GM18507 (cell line): ENCODE measurements at places on chromosomes 5 and 9.

- DNase-seq: no peak
Observed at GRCh38 chr9:74838351-74838750, 49.4 kb downstream of the TRPM6 start.

DNA sequence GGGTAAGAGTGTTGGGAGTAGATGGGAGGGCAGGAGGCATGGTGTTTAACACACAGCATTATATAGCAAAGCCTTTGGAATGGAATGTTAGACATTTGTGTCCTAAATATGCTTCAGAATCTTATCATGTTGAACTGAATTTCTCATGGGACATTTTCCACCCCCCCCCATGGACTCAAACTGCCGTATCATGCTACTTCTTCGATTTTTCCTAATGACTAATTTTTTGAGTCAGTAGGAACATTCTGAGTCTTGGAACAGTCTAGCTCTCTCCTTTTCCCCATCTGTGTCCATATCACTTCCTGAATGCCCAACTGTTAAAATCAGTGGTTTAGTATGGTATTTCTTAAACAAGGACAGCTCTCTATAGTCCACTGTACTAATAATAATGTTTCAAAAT lies 380.6 kb downstream of the TLE4 start:
- DNase-seq: no peak

DNA sequence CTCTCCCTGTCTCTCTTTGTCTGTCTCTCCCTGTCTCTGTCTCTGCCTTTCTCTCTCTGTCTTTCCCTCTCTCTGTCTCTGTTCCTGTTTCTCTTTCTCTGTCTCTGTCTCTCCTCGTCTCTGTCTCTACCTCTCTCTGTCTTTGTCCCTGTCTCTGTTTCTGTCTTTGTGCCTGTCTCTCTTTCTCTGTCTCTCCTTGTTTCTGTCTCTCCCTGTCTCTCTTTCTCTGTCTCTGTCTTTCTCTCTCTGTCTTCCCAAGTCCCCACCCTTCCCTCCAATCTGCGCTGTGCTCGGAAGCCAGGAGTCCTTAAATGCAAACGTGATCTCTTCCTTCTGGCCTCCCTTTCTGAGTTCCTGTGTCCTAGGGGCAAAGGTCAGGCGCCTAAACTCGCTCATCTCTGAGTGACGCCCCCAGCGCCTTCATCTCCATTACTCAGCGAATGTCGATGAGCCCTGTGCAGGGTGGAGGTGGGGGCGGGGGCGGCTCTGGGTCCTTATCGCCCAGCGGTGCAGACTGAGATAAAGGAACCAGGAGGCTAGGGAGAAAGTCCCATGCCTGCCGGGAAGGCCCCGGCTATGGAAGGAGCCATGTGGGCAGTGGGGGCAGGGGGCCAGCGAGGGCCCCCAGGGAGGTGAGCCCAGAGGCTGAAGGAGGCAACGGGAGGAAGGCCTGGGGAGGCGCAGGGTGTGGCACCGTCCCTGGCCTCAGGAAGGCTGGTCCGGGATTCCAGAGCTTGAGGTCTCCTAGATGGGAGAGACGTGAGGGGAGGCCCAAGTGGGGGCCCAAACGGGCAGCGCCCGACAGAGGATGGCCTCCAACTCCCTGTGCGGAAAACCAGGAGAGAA lies 1.5 kb upstream of the SLC6A19 start:
- no peak for DNase-seq

GRCh38 chr9:127940593-127940992 lies 2.9 kb upstream of the DPM2 start:
- no peak for DNase-seq

DNA sequence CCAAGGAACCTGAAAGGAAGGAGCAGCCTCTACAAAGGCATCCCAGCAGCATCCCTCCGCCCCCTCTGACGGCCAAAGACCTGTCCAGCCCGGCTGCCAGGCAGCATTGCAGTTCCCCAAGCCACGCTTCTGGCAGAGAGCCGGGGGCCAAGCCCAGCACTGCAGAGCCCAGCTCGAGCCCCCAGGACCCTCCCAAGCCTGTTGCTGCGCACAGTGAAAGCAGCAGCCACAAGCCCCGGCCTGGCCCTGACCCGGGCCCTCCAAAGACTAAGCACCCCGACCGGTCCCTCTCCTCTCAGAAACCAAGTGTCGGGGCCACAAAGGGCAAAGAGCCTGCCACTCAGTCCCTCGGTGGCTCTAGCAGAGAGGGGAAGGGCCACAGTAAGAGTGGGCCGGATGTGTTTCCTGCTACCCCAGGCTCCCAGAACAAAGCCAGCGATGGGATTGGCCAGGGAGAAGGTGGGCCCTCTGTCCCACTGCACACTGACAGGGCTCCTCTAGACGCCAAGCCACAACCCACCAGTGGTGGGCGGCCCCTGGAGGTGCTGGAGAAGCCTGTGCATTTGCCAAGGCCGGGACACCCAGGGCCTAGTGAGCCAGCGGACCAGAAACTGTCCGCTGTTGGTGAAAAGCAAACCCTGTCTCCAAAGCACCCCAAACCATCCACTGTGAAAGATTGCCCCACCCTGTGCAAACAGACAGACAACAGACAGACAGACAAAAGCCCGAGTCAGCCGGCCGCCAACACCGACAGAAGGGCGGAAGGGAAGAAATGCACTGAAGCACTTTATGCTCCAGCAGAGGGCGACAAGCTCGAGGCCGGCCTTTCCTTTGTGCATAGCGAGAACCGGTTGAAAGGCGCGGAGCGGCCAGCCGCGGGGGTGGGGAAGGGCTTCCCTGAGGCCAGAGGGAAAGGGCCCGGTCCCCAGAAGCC lies 30.8 kb downstream of the CD180 start:
- peak; percentile 78 for DNase-seq

- DNase-seq: no peak
Observed at GRCh38 chr5:86095092-86095491, 522.6 kb upstream of the COX7C start.

DNA sequence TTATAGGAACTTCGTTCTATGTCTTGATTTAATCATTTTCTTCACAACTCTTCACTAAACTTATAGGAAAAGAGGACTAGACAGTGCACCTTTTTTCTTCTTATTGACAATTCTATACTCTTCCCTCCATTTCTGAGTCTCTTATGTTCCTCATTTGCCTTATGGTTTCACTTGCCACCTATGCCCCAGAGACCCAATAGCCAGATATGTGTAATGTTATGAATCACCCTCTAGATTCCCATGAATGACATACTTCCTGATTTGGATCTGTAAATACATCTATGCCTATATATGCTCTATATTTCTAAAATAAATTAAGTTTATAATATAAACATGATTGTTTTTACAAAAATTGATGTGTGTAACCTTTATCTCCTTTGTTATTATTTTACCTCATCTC lies 514.1 kb upstream of the MEF2C start:
- DNase-seq: no peak

- no peak for DNase-seq
Observed at GRCh38 chr5:149546974-149547373, 4.3 kb downstream of the CSNK1A1 start.

- DNase-seq: no peak
Observed at GRCh38 chr5:139911425-139912120, 116.0 kb downstream of the PSD2 start.

DNA sequence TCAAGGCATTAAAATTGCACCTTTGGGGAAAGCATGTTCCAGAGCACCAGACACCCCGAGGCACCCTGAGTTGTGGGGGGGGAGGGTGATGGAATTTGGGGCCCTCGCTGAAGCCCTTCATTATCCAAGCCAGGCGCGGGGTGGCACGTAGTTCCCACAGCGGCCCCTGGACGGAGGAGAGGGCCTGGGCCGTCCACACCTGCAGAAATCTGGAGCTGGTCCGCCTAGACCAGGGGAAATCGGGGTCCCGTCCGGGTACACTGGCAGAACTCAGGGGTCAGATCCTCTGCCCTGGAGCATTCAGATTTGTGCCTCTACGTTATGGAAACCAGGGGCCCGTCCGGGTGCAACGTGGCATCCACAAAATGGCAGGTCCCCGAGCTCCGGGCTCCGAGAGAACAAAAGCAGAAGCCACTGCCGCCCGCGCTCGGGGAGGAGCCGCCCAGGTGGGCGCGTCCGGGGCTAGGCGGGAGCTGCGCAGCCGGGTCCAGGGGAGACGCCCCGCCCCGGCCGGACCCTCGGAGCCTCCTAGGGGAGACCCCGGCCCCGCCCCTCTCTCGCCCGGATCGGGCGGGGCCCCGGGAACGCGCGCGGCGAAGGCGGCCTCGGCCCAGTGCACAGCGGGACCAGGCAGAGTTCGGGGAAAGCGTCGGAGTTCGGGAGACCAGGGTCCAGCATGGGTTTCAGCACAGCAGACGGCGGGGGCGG lies at the start of gene PLEKHG4B:
Gene PLEKHG4B, plus strand, starts transcription at position 613 of the 708 bp plus-strand sequence. Its CDS starts 64 bp downstream, at position 677.
- DNase-seq: no peak

- DNase-seq: no peak
Observed at GRCh38 chr9:86353655-86354010, 577 bp downstream of the TUT7 start.

GRCh38 chr9:124035001-124035650 lies 23.6 kb downstream of the LHX2 start:
- DNase-seq: no peak

DNA sequence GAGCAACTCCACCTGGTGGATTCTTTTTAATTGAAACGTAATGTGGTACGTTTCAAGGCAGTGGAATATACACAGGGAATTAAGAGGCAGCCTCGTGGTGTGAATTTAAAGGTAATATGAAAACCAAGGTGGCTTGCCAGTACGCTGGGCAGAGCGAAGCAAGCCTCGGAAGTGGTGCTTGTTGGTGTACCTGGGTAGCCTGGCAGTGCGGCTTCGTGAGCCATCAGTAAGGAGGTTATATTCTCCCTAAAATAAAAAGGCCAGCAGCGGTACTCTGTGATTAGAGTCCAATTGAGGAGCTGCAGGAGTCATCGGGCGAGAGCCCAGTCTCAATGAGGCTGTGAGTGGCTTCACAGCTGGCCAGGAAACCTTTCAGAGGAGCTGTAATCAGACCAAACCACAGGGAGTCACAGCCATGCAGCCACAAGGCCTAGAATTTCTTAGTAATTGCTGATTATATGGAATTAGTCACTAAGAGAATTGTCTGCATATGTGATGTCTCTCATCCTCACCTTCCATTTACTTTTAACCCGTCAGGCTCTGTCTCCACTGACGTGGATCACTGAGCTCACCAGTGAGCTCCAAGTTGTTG lies 57.7 kb downstream of the DCP2 start:
- no peak for DNase-seq

DNA sequence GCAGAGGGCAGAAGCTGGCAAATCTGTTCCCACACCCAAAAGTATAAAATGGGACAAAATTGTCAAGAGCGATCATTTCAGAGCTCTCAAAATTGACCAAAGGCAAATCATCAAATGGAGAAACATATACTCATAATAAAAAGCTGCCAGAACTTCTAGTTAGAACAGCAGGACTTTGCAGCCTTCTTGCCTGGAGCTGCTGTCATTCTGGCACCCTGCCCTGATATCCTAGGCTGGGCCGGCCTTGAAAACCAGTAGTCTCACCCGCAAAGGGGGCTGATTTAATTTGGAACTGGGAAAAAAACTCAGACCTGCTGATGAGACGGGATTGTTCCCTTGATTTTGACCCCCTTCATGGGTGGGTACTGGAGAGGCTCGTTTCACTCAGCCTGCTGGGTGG lies 18.5 kb downstream of the OR2V1 start:
- DNase-seq: no peak

DNA sequence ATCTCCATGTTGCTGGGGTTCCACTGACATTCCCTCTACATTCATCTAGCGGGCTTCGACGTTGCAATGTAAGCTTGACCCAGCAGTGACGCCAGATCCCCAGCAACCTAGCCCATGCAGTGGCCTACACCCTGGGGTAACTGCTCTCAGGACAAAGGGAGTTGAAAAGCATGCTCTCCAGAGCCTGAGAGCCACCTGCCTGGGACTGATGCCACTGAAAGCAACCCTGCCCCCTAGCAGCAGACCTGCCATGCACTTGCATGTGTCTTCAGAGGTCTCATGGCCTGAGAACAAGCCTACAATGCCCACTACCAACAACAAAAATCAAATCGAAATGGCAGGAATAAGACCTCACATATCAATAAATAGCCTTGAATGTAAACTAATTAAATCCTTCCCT lies 330.3 kb downstream of the TRIM36 start:
- DNase-seq: no peak

DNA sequence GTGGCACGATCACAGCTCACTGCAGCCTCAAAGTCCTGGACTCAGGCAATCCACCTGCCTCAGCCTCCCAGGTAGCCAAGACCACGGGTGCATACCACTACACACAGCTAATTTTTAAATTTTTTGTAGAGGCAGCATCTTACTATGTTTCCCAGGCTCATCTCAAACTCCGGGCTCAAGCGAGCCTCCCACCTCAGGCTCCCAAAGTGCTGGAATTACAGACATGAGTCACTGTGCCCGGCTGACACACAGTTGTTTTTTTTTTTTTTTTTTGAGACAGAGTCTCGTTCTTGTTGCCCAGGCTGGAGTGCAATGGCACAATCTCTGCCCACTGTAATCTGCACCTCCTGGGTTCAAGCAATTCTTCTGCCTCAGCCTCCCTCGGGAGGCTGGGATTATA lies 70.1 kb upstream of the CNOT6 start:
- no peak for DNase-seq

DNA sequence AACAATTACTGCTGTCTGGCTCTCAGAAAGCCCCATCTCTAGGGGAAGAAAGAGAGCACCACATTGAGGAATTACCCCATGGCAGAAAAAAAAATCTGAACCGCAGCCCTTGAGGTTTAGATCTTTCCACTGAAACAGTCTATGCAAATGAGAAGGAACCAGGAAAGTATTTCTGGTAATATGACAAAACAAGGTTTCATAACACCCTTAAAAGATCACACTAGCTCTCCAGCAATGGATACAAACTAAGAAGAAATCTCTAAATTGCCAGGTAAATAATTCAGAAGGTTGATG lies 427.1 kb downstream of the PRELID2 start:
- no peak for DNase-seq

GRCh38 chr5:132259069-132259851 lies 1.8 kb downstream of the PDLIM4 start:
- no peak for DNase-seq

- DNase-seq: no peak
Observed at GRCh38 chr5:56190497-56190896, 42.6 kb downstream of the ANKRD55 start.

DNA sequence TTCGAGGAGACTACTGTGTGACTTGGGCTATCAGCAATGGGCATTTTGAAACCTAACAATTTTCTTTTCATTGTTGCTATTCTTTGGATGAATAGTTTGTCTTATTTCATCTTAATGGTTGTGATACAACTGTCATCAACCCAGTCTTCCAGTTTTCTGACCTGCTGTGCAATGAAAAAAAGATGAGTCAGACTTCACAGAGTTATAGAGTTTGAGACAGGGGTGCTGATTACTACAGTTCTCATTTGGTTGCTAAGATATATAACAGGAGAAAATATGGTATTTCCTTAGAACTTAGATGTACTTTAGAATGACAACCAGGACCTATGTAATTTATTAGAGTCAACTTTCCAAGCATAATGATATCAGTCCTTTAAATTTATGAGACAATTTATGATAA lies 564.4 kb upstream of the NUDT12 start:
- DNase-seq: no peak

GRCh38 chr5:90056911-90057705 lies 352.4 kb downstream of the CETN3 start:
- DNase-seq: no peak
